HuH-7.5 (cell line): ENCODE measurements at places on chromosomes 4 and X.
A peak's percentile ranks its signal among the peaks of the same experiment; 100 is the strongest.

- DNase-seq: no peak
Measured at GRCh38 chr4:178385481-178385880, 943.2 kb upstream of the AGA start.

DNA sequence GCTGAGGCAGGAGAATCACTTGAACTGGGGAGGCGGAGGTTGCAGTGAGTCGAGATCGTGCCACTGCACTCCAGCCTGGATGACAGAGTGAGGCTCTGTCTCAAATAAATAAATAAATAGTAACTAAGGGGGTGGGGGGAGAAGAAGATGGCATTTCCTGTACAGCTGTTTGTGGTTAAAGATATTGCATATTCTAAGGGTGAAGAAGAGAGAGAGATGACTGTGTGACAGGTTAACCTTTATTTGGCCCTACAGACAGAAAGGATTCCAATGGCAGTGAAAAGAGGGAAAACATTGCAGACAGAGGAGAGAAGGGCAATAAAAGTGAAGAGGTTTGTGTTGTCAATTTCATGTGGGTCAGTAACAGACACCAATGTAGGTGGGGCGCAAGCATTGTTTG is 9.4 kb downstream of the TASL start:
- no peak for DNase-seq

DNA sequence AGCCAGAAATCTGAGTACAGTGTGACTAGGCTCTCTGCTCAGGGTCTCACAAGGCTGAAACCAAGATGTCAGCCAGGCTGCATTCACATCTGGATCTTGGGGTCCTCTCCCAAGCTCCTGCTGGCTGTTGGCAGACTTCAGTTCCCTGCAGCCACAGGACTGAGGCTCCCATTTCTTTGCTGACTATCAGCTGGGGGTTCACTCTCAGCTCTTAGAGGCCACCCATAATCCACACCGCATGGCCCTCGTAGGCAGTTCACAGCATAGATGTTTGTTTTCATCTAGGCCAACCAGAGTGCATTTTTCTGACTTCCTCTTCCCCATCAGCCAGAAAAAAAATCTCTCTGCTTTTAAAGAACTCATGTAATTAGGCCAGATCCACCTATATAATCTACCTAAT is 8.2 kb upstream of the WDR44 start:
- DNase-seq: no peak

GRCh38 chrX:134664202-134664601 is 5.9 kb upstream of the PLAC1 start:
- no peak for DNase-seq

GRCh38 chr4:164501074-164501473 is 252.9 kb upstream of the SMIM31 start:
- no peak for DNase-seq

GRCh38 chr4:2961421-2961810 is 1.8 kb downstream of the NOP14 start:
- no peak for DNase-seq

DNA sequence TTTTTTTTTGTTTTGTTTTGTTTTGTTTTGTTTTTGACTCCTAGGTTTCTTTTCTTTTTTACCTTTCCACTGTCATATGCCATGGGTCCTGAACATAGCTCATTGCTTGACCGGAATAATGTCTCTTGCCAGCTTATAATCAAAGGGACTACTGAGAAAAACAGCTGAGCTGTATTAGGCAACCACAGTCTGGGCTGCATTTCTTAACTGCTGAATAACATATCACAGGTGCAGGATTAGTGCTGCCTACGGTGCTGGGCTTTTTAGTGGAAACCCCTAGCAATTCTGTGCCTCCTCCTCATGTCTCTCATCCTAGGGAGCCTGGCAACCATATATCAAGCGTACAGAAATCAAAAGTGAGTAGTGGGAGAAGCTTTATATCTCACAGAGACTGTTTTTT is 333.5 kb downstream of the BMPR1B start:
- no peak for DNase-seq

- DNase-seq: no peak
Measured at GRCh38 chr4:168308912-168309311, 9.6 kb downstream of the DDX60 start.

DNA sequence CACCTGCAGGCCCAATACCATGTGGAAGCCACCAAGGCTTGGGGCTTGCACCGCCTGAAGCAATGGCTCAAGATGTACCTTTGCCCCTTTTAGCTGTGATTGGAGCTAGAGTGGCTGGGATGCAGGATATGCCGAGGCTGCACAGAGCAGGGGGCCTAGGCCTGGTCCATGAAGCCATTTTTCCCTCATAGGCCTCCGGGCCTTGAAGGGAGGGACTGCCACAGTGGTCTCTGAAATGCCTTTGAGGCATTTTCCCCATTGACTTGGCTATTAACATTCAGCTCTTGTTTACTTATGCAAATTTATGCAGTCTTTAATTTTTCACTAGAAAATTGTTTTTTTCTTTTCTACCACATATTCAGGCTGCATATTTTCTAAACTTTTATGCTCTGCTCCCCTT is 203.2 kb upstream of the HHIP start:
- DNase-seq: no peak

DNA sequence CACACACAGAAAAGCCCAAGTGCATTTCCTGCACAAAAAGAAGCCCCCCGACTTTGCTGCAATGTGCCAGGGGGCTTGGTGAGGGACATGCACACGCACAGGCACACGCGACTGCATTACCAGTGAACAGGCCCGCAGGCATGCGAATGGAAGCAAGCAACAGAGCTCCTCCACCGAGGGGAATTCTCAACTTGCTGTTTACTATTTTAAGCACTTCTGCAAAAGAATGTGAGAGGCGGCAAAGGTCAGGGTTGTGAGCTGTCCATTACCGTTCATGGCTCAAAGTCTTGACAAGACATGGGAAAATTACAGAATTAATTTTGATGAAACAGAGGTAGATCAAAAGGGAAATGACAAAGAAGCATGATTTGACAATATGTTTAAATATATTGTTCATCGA is 342.5 kb upstream of the NOCT start:
- DNase-seq: no peak

DNA sequence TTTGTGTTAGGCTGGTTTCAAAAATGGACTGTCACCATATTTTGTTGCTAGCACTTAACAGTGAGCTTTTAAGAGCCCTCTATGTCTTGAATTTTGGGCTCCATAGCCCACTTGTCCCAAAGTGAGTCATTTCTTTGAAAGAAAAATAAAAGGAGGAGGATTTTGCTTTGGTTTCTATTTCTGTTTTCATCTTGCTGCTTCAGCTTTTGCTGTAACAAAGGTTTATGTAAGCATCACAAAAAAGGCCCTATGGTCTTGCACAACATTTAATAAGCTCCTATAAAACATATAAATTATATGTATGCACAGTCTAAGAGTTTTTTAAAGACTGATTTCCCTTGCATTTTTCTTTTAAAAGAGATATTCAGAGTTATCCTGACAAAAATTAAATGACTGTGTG is 105.2 kb downstream of the PHOX2B start:
- DNase-seq: no peak

DNA sequence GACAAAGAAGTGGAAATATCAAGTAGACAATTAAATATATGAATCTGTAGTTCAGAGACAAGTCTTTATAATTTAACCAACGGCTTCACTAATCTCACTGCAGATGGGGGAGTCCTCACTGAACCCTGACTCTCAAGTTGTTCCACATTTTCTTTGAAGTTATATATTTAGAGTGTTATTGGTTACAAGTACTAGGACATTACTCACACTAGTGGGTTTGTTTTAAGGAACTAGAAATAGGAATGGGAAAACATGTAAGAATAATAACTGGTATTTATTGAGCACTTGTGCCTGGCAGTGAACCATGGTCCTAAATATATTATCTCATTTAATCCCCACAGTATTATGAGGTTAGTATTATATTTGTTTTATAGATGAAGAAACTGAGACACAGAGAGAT is 22.0 kb downstream of the MND1 start:
- no peak for DNase-seq

DNA sequence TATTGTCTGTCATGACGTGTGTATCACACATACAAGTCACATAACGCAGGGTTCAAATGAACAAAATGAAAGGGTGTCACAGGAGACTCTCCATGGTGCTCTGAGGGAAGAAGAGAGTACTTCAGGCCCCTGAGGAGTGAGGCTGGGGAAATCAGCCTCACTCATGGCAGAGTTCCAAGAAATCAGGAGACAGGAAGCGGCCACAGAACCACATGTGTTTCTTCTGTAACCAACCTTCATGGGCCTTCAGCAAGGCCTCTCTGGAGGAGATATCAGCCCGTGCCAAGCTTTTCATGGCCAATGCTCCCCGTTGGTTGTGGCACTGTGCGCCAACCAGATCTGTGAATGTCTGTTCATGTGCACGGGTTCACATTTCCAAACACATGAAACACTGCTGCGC is 76.0 kb downstream of the NAT8L start:
- DNase-seq: no peak

DNA sequence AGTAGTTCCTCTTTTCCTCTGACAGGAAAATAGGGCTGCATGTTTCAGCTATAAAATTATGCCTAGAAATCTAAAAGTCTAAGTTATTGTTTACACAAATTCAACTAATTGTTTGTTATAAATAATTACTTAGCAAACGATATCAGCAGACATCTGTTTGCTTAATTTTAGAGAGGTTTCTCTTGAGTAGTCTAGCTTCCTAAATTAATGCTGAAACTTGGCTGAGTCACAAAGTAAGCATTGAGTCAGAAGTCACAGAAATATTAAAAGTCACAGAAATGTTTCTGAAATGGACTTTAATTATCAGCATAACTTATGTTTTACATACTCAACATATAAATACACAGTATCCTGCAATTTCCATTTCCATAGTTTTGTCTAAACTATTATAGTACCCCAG is 1044.0 kb downstream of the CCSER1 start:
- DNase-seq: no peak

DNA sequence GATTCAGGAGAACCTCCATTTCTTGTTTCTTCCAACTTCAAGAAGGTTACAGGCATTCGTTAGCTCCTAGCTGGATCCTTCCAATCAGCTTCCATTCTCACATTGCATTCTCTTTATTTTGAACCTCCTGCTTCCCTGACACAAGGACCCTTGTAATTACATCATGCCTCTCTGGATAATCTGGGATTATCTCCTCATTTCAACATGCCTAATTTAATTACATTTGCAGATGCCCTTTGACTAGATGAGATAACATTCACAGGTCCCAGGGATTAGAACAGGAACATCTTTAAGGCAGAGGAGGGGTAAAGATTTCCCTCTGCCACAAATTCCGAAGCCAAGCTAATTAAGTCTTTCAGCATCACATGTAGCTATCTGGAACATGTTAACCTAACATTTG is 753.8 kb upstream of the PCDH7 start:
- DNase-seq: no peak

GRCh38 chr4:84512277-84512676 is 13.2 kb upstream of the NKX6-1 start:
- no peak for DNase-seq

GRCh38 chrX:19513383-19513782 is 1.9 kb downstream of the MAP3K15 start:
- DNase-seq: peak; percentile 10

- DNase-seq: no peak
Measured at GRCh38 chr4:7877176-7877575, 62.5 kb downstream of the AFAP1 start.

DNA sequence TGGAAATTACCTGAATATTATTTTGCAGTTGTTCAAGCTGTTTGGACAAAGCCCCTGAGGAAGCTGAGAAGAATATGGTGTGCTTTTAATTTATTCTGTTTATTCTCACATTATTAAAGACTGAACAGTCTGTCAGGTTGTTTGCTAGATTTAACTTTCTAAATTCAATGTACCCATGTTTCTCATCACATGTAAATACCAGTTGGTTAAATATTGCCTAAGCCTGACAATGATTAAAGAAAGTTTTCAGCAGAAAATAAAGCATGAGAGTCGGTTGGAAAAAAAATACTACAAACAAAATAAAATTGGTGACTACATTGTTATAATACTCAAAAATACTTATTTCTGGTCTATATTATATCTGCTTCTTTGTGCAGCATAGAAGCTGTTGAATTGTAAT is 1974.7 kb downstream of the ARAP2 start:
- DNase-seq: no peak

DNA sequence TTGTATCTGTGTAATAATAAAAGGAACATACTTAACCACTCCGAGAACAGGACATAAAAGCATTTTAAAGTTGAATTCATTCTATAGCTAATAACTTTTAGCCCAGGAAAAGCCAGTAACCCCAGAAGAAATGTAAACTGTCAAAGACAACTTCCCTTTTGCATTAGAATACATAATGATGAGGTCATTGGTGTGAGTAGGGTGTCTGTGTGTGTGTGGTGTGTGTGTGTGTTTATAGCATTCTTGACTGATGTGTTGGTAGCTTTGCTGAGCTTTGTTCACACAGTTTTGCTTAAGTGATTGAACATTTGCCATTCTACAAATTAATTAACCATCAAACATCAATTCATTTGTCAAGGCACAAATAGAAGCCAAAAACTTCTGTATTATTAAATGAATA is 559.6 kb downstream of the ARAP2 start:
- no peak for DNase-seq

DNA sequence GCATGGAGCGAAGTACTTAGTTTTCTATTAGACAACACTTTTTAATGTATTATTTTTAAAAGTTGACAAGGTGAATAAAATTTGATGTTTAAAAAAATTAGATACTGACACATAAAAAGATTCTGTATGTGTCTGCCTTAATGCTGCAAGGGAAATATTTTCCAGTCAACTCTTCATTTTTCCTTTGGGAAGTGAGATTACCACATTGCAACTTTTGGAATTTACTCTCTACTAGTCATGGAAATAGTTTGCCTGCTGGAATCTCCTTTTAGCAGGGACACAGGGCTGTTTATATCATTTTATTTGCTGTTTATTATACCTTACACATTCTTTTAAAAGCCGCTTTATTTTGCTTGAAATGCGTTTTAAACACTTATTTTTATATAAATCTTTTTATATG is 135.1 kb downstream of the MID1 start:
- no peak for DNase-seq

- no peak for DNase-seq
Measured at GRCh38 chrX:108001218-108001814, 19.1 kb upstream of the TEX13B start.

DNA sequence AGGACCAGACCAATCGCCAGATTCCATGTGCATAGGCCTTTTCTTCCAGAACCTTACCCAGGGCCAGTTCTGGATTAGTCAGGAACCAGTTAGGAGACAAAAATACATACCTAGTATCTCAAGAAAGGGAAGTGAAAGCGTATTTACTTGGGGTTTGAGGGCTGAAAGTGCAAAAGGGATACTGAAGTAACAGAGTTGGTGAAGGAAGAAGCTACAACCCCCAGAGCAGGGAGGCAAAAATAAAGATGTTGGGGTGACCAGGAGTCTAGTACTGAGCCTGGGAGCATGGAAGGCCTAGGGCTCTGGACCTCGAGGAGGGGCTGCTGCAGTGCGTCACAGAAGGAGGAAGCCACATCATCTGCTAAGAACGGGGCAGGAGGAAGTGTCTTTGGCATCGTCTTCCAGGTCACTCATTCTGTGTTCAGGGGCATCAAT is 38.3 kb downstream of the TKTL1 start:
- no peak for DNase-seq

DNA sequence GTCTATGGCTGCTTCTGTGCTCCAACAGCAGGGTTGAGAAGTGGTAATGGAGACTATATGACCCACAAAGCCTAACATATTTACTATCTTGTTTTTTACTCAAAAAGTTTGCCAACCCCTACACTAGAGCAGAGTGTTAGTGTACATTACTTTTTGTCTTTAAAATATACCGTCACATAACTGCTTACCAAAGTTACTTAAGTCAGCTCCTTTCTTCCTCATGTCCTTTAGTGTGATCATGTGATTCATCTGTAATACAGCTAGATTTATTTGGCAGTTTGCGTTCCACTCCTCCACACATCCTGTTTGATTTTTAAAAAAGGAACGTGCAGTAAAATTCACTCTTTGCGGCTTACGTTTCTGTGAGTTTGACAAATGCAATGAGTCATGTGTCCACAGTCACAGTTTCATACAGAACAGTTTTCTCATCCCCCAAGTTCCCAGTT is 162.4 kb upstream of the GPRIN3 start:
- DNase-seq: no peak
